ENCODE measurements at places on chromosomes 5 and 9. TPM values are rescaled to one million over a fixed set of nuclear protein-coding genes. Genes with fewer than 3 reads are reported as not detected.

RPL35 gene
- total RNA-seq = 2,451 TPM

DNA sequence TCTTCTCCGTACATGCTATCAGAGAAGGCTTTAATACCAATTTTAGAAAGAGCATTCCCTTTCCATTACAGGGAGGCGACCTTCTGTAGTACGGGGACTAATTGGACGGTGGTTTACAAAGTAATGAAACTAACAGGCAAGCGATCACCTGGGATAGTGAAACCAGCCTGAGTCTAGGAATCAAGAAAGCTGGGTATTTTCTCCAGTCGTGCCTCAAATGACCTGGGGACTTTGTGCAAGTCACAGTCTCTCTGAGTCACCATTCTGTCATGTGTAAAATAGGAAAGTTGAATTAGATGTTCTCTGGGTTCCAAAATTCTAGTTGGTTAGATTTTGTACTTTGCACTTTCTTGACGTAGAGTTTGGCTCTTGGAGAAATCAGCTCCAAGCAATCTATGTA is 22.7 kb upstream of the SSBP2 start:
- no peak for DNase-seq

DNA sequence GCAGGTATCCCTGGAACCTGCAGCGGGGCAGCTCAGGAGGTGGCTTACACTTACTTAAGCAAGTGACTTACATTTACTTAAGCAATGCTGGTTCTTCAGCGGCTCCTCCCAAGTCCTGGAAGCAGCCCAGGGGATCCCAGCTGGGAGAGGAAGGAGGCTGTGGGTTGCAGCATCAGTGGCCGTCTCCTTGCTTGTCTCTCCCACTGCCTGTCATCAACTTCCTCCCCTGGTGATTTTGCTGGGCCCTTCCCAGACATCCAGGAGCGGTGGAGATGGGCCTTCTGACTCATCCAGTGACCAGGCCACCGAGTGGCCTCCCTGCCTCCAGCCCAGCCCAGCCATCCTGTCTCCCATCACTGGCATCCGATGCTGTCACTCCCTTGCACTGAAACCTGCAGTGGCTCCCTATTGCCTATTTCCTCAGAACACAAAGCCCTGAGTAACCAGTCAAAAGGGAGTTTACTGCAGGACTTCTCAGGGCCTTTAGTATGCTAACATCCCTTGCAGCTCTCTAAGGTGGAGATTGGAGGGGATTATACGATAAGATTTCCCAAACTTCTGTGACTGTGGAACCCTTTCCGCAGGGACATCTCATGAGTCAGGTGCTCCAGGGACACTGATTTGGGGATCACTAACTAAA is 155.9 kb upstream of the PHYKPL start:
- DNase-seq = peak; percentile 31

LVRN gene
- total RNA-seq = 0.17 TPM

F2RL2 gene
- total RNA-seq = 13.1 TPM

GRCh38 chr9:86061972-86062739 is 37.2 kb downstream of the GOLM1 start:
- no peak for DNase-seq

- DNase-seq = no peak
These were observed 61.0 kb downstream of the GALNT10 start for GRCh38 chr5:154251529-154251928.

- DNase-seq = peak; percentile 30
These were observed 120.9 kb upstream of the TMEM161B start for GRCh38 chr5:88389338-88390095.

NR5A1 gene
- total RNA-seq = not detected

- no peak for DNase-seq
These were observed 97.6 kb downstream of the PRELID2 start for GRCh38 chr5:145737578-145737977.

DNA sequence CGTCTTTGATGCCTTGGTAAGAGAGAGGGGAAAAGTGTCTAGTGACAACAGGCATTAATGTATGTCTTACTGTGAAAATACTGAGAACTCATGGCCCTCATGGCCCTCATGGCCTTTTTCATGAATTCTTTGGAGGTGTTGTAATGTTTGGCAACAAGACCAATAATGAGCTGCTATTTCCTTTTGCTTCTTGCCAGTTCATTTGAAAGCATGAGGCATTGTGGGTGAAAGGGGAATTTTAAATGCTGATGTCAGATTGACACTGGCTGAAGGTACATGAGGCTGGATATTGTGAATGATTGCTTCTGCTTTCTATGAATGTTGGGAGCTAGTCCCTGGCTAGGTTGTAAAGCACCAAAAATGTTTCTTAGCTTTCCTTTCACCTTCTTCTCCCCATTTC is 79.2 kb downstream of the DOCK2 start:
- peak; percentile 79 for DNase-seq

- DNase-seq = no peak
These were observed 31.2 kb downstream of the PRDM6 start for GRCh38 chr5:123120197-123120596.

DNA sequence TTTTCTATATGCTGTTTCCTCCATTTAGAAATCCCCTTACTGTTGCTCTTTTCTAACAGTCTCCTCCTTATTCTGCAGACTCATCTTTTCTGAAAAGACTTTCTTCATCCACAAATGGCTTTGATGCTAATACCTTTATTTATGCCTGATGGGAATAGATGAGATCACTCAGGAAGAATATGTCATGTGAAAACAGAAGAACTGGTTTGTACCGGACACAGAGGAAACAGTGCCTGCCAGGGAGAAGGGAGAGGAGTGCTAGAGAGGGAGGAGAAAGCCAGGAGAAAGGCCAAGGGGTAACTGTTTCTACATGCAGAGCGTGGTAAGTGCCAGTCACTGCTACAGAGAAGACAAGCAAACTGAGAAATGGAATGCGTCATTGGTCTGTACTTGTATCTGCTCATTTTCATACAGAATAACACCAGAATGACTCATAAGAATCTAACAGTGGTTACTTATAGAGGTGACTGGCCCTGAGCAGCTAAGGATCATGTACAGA is 45.9 kb upstream of the PJA2 start:
- DNase-seq = peak; percentile 97

PNPLA7 gene
- total RNA-seq = 1.3 TPM

DNA sequence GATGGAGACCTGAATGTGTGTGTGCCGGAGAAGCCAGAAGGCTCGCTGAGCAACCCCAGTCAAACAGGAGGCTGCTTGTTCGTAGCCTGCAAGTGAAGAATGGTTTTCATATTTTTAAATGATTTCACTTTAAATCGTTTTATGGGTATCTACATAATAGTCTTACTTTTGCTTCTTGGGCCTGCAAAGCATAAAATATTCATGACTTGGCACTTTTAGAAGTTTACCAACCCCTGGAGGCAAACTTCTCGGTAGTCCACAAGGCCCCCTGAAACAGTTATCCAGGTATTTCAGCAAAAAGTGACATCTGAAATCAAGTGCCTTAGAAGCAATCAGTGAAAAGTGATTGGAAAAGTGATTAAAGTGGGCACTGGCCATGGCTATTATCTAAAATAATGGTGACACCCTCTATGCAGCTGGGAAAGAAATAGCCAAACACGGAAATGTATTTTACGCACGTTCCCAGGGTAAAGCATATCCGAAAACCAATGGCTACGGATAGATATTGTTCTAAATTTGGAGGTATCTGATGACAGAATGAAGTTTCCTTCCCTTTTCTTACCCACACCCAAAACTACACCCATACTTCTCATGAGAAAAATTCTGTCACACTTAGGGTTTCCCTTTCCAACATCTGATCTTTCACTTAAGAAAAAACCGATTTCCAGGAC is 39.0 kb downstream of the RAPGEF1 start:
- no peak for DNase-seq

DNA sequence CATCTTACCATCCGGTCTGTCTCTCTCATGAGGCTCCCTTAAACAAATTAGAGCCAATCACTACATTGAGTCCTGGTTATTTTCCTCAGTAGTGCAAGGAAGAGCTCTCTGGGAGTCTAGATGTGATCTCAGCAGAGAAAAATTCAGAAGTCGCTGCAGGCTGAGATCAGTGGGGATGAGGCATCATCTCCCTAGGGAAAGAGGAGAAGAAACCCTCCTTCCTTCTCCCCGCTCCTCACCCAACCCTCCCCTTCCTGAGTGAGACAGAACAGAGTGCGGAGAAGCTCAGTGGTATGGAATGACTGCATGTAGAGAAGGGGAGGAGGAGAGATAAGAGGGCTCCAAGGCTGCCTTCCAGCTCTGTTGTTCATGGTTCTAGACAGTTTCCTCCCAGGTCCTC is 80.5 kb downstream of the PAPPA start:
- DNase-seq = peak; percentile 98

GRCh38 chr9:113966394-113966793 is 90.3 kb downstream of the ZNF618 start:
- DNase-seq = no peak
